ENCODE measurements at places on chromosomes 16 and 17.

GRCh38 chr16:1985466-1986150, 1.6 kb downstream of the GFER start:
- no peak for DNase-seq

GRCh38 chr16:88498576-88499208, 45.6 kb downstream of the ZFPM1 start:
- no peak for DNase-seq

DNA sequence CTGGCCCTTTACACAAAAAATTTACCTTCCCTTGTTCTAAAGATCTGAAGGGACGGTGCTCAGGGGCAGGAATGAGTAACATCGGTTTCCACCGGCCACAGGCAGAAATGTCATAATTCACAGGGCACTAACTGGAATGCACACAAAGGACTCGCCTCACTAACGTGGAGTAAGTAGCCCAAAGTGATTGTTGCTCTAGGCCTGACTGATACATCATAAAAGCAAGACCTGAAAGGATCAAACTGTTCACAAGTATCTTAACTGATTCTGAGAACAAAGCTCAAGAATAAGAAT, 8.9 kb upstream of the TCF25 start:
- DNase-seq: no peak

DNA sequence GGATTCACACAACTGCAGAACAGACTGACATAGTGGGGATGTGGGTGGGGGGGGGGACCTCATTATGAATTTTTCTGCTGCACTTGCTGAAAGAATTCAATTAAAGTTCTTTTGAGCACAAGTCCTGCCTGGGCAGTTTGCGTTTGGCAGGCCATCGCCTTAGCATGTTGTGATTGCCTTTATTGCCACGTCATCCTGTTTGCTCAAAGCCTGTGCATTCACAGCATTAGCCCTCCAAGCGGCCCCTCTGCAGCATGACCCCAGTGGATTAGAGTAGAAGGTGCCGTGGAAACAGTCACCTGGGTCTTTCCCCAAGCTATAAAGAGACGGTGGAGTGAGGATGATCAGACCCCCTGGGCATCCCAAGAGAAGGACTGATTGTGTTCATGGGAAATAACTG, 17.2 kb downstream of the MSI2 start:
- no peak for DNase-seq

- DNase-seq: peak; percentile 29
These were observed 23.9 kb upstream of the CLEC18A start for GRCh38 chr16:69927056-69927757.

GRCh38 chr16:30977502-30977901, 7.5 kb upstream of the HSD3B7 start:
- no peak for DNase-seq

- no peak for DNase-seq
These were observed 19.8 kb downstream of the JPH3 start for GRCh38 chr16:87621976-87622713.

- no peak for DNase-seq
These were observed 309.7 kb upstream of the DYNLRB2 start for GRCh38 chr16:80231121-80231520.

DNA sequence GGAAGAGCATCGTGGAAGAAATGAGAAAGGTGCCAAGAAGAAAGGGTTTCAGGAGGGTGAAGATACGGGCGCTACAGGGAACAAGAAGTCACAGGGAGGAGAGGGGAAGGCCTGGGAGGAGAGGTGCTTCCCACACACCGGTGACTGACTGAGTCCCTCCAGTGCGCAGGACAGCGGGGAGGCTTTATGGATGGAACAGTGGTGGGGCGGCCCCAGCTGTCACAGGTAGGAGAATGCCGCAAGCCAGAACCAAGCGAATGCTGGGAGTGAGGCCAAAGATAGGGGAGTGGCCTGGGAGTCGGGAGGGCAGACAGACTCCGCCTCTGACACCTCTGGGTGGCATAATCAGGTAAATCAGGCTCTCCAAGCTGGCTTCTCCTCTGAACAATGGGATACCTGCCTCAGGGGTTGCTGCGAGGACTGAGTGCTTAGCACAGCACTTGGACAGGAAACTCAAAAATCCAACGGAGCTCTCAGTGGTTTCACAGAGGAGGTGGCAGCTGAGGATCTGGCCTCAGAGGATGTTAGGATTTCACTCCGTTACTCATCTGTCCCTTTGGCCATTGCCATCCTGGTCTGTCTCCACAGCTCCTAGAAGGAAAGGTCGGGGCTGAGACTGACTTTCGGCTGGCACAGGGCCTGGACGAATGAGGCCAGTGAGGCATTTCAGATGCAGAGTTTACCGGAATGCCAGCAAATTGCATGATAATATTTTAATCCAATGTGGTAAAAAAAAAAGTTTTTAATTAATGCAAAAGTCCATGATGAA, 717 bp upstream of the CNP start:
- peak; percentile 82 for DNase-seq

GRCh38 chr16:71618429-71618828, 7.6 kb upstream of the MARVELD3 start:
- DNase-seq: no peak

DNA sequence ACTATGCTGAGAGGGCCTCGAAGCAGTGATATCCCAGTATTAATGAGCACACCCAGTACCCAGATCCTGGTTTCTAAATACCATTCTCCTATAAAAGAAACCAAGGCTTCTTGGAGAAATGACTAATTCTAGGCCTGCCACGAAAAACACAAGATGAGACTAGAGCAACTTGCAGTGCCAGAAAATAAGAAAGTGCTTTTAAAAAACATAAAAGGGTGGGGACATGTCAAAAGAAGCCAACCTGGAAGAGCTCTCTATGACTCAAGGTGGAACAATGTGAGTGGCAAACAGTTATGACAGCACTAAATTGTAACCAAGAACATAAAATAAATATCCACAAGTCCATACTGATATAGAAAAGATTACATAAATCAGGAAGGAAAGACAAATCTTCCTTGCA, 153.2 kb upstream of the KCNJ18 start:
- no peak for DNase-seq

GRCh38 chr17:17748179-17748578, 66.9 kb downstream of the RAI1 start:
- no peak for DNase-seq

- no peak for DNase-seq
These were observed 455.9 kb upstream of the HSBP1 start for GRCh38 chr16:83351846-83352245.

DNA sequence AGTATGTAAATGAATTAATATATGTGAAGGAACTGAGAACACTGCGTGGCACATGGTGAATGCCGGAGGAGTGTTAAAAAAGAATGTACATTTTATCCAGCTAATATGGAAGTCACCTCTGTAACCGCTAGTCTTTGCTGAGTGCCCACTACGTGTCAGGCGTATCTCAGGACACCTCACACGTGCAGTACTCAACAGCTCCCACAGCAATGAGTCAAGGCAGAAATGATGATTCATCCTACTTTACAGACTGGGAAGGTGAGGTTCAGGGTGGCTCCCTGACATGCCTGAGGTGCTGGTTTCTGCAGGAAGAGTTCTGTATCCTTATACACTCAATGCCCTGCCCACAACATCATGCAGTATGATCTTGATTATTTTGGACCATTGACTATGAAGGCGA, 487.0 kb downstream of the HAPSTR1 start:
- DNase-seq: peak; percentile 67

DNA sequence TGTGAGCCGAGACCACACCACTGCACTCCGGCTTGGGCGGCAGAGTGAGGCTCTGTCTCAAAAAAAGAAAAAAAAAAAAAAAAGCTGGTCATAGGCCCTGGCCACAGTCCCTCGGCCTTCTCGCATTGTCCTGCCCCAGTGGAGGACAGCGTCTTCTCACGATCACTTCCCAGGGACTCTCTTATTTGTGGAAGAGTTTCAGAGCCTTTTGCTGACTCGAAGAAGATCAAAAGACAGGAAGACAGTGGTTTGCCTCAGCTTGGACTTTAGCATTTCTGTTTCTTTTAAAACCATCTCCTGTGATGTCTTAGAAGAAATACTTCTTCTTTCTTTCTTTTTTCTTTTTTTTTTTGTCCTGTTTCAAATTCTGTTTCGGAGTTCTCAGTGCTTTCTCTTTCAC, 210.0 kb downstream of the FTO start:
- no peak for DNase-seq

GRCh38 chr16:30414159-30414558, 6.8 kb downstream of the ZNF771 start:
- DNase-seq: no peak

DNA sequence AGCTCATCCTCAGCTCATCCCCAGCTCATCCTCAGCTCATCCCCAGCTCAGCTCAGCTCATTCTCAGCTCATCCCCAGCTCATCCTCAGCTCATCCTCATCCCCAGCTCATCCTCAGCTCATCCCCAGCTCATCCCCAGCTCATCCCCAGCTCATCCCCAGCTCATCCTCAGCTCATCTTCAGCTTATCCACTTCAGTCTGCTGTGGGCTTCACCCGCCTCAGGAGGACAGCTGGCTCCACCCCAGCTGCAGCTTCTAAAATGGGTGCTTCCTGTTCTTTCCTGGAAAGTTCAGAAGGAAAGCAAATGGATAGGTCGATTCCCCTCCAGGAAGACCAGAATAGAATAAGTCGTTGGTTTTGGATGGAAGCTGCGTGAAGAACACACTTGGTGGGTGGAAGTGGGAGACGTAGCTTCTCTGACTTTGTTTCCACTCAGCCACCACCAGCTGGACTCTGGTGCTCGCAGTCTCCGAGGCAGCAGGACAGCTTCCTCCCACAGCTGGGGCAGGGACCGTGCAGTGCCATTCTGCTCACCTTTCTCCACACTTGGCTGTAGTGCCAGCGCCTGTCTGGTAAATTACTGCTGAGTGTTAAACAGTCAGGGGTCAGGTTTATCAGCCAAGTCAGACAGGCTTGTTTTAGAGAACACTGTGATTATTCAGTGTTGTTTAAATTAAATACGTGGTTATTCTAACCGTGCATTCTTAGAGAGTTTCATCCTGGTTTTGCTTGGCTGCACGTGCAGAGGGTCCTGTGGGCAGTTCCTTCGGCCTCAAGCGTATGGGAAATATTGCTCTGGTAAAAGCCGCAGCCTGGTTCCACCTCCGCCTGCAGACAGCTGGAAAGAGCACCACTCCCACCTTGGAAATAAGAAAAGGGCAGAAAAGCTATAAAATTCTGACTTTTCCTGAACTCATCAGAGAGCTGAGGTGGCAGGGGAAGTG, 61.0 kb upstream of the CHMP6 start:
- DNase-seq: no peak

- no peak for DNase-seq
These were observed 39.0 kb downstream of the SLC6A4 start for GRCh38 chr17:30196504-30196903.

- DNase-seq: no peak
These were observed 45.3 kb downstream of the CCDC182 start for GRCh38 chr17:57699751-57700219.

DNA sequence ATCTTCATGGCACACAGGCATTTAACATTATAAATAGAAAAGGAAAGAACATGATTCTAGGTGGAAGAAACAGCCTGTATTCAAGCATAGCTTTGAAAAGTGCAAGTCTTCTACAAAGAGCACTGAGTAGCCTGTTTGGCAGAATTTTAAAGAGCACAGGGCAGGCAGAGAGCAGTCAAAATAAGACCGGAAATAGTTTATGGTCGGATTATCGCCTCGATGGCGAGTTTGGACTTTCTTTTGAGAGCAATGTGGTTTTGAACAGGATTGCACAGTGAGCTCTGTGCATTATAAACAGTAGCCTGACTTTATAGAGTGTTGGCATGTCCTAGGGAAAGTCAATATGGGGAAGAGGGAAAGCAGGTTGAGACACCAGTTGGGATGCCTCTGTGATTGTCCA, 6.2 kb upstream of the TMEM100 start:
- no peak for DNase-seq

DNA sequence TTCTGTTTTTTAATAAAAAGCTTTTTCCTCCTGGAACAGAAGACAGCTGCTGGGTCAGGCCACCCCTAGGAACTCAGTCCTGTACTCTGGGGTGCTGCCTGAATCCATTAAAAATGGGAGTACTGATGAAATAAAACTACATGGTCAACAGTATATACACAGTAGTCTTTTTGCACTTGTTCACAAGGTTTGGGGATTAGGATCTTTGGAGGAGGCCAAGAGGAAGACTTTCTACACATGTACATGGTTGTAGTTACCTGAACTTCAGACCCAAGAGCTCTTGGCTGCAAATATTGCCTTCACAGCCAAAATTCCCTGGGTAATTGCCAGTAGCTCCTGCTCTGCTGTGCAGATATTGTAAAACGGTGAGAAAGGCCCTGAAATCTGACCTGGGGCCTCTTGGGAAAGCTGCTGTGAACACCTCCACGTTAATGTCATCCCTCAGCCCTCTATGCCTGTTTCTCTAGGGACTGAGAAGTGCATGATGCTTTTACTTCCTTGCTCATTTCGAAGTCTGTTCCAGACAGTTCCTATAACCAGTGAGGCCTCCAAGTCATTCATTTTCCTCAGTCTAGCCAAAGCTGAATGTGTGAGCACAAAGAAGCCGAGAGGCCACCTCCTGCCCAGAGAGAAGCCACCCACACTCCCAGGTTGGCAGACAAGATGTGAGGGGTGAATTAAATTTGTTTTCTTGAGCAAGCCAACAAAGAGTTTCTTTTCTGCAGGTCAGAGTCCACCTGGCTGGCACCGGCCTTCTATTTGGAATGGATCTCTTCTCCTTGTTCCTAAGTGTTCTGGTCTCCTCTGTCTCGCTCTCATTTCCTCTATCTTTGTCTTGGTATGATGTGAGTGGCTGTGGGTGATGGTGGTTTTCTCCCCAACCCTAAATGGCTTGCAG, 15.9 kb downstream of the ANKRD40 start:
- no peak for DNase-seq

GRCh38 chr16:27202923-27203506, 311 bp upstream of the KDM8 start:
- DNase-seq: peak; percentile 77

DNA sequence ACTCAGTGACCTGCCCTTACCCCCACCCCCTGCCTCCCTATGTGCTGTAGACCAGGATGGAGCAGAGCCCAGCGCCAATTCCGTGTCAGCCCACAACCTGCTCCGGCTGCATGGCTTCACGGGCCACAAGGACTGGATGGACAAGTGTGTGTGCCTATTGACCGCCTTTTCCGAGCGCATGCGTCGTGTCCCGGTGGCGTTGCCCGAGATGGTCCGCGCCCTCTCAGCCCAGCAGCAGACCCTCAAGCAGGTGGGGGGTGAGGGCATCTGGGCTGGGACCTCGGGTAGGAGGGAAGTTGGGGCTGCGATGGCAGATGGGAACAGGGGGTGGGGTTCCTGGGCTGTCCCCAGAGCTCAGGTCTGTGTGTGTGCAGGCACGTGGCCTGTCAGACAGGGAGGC, 6.3 kb upstream of the CACNA1G start:
- no peak for DNase-seq

Measured in urothelium cell line (cell line).